GM12864 (cell line): ENCODE measurements at places on chromosomes 1 and 21.

- no peak for DNase-seq
Observed at GRCh38 chr1:6884652-6885153, 99.4 kb downstream of the CAMTA1 start.

GRCh38 chr21:42290505-42290904, 24.7 kb downstream of the TFF3 start:
- DNase-seq, result no peak

- no peak for DNase-seq
Observed at GRCh38 chr1:47592296-47593012, 154.6 kb downstream of the FOXD2 start.

- no peak for DNase-seq
Observed at GRCh38 chr1:204621396-204621795, 64.1 kb downstream of the LRRN2 start.

DNA sequence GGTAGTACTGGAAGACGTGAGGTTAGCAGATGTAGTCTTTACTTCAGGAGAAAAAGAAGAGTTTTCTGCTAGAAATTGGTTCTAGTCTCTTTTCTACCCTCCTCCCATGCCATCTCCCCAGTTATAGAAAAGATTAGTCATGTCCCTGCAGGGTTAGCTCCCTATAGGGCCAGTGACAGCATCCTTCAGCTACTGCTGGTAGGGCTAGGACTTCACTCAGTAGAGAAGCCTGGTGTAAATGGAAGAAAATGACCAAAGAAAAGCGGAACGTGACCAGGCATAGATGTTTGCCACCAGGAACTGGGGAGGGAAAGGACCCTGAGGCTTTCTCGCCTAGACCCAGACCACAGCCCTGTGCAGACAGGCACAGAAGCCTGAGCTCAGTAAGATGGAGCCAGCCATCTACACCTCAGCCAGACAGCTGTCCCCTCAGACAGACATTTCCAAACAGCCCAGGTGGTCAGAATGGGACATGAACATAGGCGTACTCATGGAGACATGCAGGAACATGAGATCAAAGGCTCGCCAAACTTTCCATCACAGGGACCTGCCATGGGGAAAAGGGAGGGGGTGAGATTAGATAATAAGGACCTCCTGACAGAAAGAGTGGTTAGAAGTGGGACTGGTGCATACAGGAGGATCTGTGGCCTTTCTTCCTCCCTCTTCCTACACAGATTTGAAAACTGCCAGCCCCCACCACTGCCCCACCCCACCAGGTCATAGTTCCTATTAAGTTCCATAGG, 23.5 kb upstream of the SLAMF9 start:
- DNase-seq, result no peak

- DNase-seq, result no peak
Observed at GRCh38 chr1:208083016-208083714, 161.0 kb downstream of the PLXNA2 start.

- no peak for DNase-seq
Observed at GRCh38 chr1:172820475-172821158, 161.7 kb downstream of the FASLG start.

DNA sequence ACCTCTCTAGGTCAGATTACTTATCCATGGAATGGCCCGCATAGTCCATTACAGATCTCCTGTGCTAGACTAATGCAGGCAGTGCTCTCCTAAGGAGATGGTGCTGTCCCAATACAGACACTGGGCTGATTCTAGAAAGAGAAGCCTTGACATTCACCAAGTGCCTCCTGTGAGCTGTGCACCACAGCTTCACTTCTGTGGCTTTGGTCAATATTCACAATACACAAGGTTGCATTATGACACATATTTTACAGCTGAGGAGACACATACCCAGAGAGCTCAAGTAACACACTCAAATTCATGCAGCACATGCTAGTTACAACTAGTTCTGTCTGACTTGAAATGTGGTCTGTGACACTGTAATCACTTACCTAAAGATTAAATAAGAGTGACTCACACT, 59.4 kb upstream of the LRRC8B start:
- DNase-seq, result no peak
